Activated CD4-positive, alpha-beta T cell treated with anti-CD3 and anti-CD28 coated beads, Interleukin-2, Interleukin-4, amounts not matched to agents 100 ng/mL and 50 ng/mL, durations not matched to agents 16 hours and 8 hours (primary cell): ENCODE measurements at places on chromosomes 13 and 19.

GRCh38 chr13:65907666-65908525, 1322.2 kb downstream of the PCDH9 start:
- no peak for DNase-seq

DNA sequence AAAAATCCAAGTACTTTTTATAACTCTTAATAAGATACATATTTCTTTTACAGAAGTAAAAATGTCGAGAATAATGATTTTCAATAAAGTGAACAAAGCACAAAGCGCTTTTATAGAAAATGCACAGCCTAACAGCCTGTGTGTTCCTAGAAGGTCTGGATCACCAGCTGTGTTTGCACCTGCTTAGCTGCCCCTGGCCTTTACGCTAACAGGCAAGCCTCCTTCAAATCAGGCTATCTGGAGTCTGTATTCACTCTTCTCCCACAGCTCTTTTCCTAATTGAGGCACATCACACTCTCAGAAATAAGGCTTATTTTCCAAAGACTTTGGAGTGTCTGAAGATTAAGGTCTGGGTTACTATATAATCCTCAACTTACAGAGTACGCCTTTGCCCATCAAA, 183.1 kb downstream of the LHFPL6 start:
- DNase-seq = no peak

GRCh38 chr19:17035842-17036424, 9.3 kb upstream of the CPAMD8 start:
- DNase-seq = no peak

DNA sequence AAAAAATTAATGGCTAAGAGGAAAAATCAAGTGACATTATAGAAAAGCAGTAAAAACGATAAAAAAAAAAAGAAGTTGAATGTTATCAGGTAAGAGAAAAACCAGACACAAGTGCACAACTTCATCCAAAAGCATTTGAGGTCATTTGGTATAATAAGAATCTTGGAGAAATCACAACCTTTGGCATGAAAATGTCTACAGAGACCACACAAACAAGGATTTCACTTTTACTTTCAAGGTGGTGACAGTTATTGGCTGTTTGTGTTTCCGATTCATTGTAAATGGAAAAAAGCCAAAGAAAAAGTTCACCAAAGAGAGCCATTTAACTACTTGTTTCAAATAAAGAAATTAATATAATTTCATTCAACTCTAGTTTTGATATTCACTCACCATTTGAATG, 1193.5 kb downstream of the PCDH9 start:
- no peak for DNase-seq
